ENCODE measurements at places on chromosomes 3 and 15.

GRCh38 chr15:68487087-68487843 is 55.3 kb upstream of the ITGA11 start:
- DNase-seq, result no peak

- no peak for DNase-seq
Observed at GRCh38 chr3:160169139-160169976, 55.9 kb upstream of the C3orf80 start.

- no peak for DNase-seq
Observed at GRCh38 chr15:82648257-82649103, 1.3 kb upstream of the CPEB1 start.

- DNase-seq, result no peak
Observed at GRCh38 chr15:76312540-76313174, 1.4 kb upstream of the ETFA start.

DNA sequence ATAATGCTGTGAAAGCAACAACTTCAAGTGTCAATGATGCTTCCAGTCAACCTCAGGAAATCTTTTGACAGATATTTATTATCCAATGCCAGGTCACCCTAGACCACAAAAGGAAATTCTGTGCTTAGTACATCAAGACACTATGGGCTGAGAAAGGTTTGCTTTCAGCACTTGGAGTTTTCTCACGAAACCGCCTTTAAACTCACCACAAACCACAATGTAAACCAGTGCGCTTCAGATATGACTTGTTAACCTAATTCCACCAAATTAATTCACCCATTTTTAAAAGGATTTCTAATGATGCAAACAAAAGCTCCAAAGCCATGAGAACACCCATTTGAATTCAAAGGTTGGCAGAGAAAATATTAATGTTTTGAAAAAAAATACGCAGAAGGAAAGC is 292.9 kb upstream of the NR2F2 start:
- DNase-seq, result no peak

- no peak for DNase-seq
Observed at GRCh38 chr3:117531078-117531767, 821.6 kb downstream of the TUSC7 start.

DNA sequence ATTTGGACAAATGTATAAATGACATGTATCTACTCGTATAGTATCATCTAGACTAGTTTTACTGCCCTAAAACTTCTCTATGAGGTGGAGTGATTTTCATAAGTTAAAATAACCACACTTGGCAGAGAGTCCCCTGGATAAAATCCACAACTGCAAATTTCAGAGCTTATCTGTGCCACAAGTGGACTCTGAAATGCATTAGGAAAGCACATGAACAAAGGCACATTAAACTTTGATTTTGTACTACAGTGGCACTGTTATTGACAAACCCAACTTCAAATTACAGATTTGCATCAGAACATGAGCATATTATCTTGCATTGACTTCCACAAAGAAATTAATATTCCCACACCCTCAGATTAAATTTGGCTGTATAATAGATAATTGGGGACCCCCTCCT is 58.1 kb upstream of the EIF5A2 start:
- DNase-seq, result no peak

DNA sequence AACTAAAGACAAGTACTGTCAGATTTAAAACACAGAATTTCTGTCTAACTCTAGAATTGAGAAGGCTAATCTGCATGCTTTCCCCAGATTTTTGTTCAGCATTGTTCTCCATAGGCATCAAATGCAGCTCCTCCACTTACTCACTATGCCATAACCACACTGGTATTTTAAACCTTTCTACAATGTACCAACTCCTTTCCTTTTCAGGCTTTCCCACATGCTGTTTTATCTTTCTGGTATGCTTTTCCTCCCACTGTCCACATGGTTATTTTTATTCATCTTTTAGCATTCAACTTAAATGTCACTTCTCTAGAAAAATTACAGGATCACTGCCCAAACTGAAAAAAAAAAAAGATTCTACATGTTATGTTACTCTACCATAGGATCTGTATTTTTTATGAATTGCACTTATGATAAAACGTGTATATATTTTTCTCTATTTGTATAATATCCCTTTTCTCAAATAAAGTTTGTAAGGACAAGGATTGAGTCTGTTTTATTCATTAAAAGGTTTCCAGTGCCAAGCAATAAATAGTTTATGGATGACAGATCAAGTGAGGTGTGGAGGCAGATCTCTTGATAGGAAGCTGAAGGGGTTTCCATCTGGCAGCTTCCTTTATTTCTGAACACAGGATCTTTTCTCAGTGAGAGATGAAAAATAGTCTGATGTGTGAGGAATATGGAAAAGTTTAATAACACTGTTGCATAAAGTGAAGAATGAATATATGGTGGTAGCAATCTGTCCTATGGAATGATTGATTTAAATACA is 1064.5 kb downstream of the ZPLD1 start:
- DNase-seq, result no peak

DNA sequence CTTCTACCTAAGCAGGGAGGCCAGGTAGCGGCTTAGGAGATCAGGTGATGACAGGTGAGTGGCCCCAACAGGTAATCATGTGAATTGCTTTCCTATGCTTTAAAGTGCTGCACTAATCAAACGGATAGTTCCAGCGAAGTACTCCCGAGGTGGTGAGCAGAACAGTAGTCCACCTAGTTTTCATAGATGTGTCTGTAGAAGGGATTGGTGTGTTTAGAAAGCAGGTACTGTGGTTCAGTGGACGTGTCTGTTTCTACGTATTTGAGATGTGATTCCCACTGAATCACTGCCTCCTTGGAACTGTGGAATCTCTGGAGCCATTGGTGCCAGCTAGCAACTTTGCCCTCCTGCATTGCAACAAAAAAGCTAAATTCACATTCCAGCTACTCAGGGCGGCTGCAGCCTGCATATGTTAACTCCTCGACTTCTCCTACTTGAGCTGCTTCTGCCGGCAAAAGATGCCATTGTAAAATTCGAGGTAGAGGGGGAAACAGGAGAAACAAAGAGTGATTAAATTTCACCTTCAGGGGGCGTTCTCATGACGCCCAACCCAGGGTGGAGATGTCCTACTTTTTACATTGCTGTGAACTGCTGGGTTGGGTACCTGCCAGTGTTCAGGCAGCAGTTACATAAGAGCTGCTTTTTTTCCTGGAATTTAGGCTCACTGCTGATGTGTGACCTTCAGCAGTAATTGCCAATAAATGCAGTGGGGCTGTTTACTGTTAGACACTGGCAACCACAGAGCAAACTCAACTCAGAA is 227.3 kb downstream of the ITPR1 start:
- DNase-seq, result no peak

DNA sequence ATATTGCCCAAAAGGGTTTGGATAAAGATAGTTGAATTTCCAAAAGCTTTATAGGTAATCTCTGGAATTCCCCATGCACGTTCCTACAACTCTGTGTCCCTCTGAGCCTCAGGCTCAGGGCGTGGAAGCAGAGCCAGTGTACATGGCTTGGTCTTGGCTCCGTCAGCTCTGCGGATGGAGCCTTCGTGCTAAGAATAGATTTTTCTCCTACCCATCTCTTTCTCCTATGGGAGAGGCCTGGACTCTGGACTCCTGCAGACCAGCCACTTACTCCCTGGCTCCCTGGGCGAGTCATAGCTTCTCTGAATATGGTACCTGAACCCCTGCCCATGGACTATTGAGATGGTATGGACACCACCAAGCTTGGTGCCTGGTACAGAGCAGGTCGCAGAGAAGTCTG is 99.9 kb downstream of the EEFSEC start:
- DNase-seq, result no peak

GRCh38 chr3:107264888-107265287 is 112.4 kb upstream of the CCDC54 start:
- DNase-seq, result no peak

DNA sequence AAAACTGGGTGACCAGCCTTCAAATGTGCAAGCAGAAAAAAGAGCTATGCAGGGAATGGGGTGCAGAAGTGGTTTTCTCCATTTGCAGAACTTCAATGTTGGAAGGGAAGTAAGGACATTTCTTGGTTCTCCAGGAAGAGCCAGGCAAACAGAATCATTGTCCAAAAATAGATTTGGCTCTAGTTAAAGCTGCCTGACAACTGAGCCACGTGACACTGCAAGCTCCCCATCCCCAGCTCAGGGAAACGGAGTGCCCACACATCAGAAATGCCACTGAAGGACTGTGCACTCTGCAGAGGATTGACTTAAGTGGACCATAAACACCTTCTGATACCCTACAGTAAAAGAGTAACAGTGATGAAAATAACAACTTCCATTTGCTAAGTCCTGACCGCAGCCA is 195.6 kb upstream of the NSMCE3 start:
- no peak for DNase-seq

- DNase-seq, result no peak
Observed at GRCh38 chr15:78906316-78906620, 33.6 kb downstream of the MORF4L1 start.

DNA sequence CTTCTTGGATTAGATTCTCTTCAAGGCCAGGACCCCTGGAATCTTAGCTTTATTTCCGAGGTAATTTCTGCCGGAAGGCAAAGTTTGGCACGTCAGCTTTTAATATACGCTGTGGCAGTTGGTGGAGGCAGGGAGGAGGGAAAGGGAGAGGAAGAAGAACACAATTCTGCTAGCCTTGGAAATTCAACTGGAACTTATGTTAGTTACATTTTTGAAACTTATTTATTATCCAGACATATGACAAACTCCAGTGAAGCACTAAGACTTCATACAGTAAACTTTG is 100.1 kb upstream of the TSC22D2 start:
- no peak for DNase-seq

DNA sequence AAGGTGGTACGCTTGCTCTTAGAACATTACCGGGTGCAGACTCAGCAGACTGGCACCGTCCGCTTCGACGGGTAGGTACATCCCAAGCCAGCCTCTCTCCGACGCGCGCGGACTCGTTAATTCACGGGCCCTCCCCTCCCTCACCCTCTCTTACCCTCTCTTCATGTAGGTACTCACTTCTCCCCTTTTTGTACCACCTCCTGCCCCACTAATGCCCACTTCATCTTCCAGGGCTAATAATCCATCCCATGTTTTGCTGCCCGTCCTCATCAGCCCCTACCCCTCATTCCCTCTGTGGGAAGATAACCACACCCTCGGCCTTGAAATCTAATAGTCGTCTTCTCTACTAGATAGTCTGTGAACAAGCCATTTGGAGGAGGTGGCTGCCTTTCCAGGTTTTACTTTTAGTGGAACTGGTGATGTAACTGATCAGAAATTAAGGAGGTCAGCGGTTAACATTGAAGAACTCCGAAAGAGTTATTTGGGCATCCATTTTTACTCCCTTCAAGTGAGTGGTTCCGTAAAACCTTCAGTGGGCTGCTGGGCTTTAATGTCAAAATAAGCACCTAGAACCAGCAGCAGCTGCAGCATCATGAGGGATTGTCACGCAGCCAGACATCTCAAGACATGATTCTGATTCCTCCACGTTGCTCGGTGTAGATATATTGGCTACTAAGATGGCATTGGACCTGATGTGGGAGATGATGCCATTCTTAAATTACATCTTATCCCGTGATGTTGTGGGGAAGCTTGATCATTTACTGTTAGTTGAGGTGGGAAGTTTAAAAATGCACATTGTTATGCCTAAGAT is 1.3 kb downstream of the FEM1B start:
- no peak for DNase-seq

GRCh38 chr3:124774327-124774718 is 44.1 kb downstream of the UMPS start:
- DNase-seq, result no peak

DNA sequence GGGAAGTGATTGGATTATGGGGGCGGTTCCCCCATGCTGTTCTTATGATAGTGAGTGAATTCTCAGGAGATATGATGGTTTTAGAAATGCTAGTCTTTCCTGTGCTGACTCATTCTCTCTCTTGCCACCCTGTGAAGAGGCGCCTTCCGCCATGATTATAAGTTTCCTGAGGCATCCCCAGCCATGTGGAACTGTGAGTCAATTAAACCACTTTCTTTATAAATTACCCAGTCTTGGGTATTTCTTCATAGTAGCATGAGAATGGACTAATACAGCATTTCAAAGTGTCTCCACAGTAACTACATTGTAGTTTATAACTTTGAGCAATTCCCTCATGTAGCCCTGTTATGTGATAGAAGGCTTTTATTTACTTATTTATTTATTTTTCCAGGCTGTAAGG is 128.8 kb upstream of the CHRNA7 start:
- no peak for DNase-seq

DNA sequence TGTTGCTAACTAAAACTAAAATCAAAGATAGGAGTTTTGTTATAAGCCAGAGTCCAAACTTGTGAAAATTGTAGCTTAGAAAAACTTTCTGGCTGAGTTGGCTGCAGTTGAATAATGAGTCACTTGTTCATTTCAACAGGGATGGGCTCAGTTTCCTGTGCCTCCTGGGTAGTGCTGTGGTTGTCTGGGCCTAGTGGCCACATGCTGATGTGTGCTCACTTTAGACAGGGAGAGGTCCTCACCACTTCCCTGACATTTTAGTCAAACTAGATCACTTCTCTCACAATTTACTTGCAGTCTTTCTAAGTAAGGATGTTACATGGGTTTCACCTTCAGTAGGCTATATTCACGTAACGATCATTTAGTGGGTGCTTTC is 6.3 kb upstream of the UBE2Q2 start:
- no peak for DNase-seq

- no peak for DNase-seq
Observed at GRCh38 chr3:14598143-14598569, 53.4 kb upstream of the CCDC174 start.

- DNase-seq, result no peak
Observed at GRCh38 chr3:39651993-39652739, 157.2 kb upstream of the MYRIP start.

DNA sequence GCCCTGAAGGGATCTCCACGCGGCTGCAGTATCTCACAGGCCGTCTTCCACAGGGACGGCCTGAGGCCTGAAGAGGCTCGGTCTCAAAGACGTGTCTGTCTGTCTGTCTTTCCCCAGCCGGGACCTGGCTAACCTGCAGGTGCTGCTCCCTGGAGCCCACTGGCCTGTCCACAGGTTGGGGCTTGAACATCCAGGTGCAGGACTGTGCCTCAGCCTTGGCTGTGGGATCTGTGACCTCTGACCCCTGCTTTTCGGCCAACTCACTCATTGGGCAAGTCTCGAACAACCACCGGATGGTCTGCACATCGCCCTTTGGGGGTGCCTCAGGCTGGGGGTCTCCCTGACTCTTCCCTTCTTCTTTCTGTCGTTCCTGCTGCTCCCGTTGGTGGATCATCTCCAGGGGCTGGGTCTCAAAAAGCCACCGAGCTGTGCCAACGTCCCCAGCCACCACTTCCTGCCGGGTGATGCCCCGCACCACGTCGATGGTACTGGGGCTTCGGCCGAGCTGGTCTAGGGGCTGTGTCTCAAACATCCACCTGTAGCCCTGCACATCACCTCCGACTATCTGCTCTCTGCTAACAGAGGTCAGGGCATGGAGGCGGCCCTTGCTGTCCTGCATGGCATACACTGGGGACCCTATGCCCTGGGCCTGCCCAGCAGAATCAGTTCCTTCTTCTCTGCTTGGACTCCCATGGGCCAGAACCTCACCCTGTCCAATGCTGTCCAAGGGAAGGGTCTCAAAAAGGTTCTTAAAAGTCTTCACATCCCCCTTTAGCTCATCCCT is 4.8 kb downstream of the XIRP1 start:
- DNase-seq, result no peak

- DNase-seq, result no peak
Observed at GRCh38 chr3:195129644-195130492, 141.1 kb downstream of the XXYLT1 start.
